Right renal pelvis (tissue), 4 donors: ENCODE measurements at places on chromosomes 2 and 18. TPM values are rescaled to one million over a fixed set of nuclear protein-coding genes. Genes with fewer than 3 reads are reported as not detected.

RAB6D gene
- polyA plus RNA-seq: 1.2 TPM

DPP10 gene
- 9.8 TPM for polyA plus RNA-seq

MAP4K3 gene
- 96.7 TPM for polyA plus RNA-seq

LINC00305 gene
- polyA plus RNA-seq: 3.0 TPM

TMEM37 gene
- 46.3 TPM for polyA plus RNA-seq

GPR35 gene
- polyA plus RNA-seq: 1.9 TPM

ALKAL2 gene
- polyA plus RNA-seq: 4.9 TPM

PLEKHH2 gene
- 25.6 TPM for polyA plus RNA-seq

FIGN gene
- polyA plus RNA-seq: 9.9 TPM

DNA sequence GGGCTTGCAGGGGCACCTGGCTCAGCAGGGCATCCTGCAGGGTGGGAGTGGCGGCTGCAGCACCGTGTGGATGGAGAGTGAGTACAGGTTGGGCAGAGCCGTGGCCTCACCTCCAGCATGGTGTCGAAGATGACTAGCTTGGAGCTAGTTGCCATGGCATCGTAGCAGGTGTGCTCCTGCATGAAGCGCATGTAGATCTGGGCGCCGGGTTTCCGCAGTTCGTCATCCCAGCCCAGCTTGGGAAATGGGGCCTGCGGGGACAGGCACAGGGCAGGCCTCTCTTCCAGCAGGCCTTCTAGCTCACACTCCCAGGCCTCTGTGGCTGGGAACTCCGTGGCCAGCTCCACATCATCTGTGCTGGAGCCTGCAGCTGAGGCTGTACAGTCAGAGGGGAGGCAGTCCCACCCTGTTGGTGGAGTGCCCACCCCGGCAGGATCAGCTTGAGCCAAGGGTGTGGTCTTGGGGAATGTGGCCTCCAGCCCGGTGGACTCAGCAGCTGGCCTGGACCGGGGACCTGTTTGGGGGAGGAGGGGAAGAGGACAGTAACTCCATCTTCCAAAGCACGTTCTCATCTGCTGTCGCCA, 1.6 kb downstream of the PRKAG3 start:
- no peak for DNase-seq

DNA sequence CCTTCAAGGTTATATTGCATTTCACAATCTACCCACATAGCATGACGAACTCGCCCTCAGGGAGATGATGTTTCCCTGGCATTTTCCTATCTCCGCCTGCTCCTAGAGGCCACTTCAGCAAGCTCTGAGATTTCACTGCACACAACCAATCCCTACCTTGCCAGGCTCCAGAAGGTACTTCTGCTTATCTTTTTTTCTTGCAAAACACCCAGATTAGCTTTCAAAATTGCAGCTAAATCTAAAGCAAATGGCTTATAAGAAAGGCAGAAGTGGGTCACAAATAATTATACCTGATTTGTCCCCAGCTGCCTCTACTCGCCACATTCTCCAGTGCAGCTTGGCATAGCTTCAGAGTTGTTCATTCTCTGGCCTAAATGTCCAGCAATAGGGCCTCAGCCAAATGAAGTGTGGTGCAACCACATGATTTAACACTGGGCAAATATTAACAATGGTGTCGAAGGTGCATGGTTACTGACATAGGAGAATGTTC, 32.4 kb upstream of the MRPL19 start:
- DNase-seq: no peak

GRCh38 chr2:205878999-205879762, 196.9 kb downstream of the NRP2 start:
- DNase-seq: no peak

GRCh38 chr2:28645553-28645952, 106.1 kb upstream of the PPP1CB start:
- DNase-seq: no peak

- no peak for DNase-seq
Observed at GRCh38 chr2:185978634-185979407, 240.2 kb downstream of the FSIP2 start.

DNA sequence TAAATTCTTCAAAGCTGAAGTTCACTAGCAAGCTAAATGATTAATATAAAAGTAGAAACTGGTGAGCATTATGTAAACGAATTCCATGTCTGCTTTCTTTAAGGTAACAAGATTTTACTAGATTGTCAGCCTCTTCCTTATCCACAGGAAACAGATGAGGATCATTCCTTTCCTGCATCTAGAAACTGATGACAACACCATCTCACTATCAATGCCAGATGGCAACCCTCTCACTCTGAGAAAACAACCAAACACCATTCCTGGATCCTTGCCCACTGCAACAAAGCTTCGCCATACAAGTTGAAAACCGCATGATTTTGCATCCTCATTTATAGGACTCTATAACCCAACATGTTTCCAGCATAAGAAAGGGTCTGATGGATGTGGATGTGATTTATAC, 122.9 kb downstream of the ZNF521 start:
- DNase-seq: no peak

DNA sequence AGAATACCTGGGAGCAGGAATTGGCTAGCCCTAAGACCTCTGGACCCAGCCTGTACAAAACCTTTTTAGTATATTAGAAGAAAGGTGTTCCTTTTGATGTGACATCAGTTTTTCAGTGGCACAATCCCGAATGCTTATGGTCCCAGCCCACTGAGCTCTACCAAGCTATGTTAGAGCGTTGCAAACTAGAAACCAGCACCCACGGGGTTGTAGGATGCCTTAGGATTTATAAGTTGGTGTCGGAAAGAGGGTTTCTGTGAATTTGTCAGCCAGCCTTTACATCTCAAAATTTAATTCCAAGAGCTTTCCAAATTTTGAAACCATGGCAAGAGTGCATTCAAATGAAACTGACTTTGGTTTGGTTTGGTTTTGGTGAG, 499 bp upstream of the LMAN1 start:
- DNase-seq: no peak

GRCh38 chr2:96259497-96259921, 6.3 kb downstream of the TMEM127 start:
- no peak for DNase-seq

DNA sequence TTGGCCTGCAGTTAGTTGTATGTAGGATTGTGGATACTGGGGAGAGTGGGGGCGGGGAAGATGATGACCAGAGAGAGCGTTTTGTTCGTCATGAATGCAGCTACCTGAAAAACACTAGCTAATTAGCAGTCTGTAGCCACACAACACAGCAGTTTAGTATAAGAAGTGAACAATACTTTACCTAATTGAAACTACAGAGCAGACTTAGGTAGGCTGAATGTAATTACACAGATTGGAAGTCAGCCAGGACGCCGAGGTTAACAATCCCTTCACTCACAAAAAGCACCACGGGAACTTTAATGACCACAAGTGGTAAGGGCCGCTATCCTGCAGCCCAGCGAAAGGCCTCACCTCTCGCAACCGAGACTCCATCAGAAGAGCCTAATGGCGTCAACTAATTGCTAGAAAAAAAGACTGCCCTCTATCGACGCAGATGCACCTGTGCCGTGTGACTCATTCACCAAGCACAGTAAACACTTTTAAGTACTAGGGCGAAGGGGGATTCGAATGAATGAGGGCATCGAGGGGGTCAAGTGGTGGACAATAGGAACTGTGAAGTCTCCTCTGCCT, 591.0 kb downstream of the ARHGAP15 start:
- no peak for DNase-seq

GRCh38 chr2:10755621-10756020, 34.2 kb downstream of the ATP6V1C2 start:
- no peak for DNase-seq
